T-cell (primary cell): ENCODE measurements at places on chromosomes 12 and 14.

- no peak for DNase-seq
Observed at GRCh38 chr12:30345744-30346471, 349.8 kb downstream of the IPO8 start.

GRCh38 chr12:3229577-3229976, 152.4 kb downstream of the TSPAN9 start:
- no peak for DNase-seq

- no peak for DNase-seq
Observed at GRCh38 chr12:117046011-117046369, 53.2 kb downstream of the TESC start.

DNA sequence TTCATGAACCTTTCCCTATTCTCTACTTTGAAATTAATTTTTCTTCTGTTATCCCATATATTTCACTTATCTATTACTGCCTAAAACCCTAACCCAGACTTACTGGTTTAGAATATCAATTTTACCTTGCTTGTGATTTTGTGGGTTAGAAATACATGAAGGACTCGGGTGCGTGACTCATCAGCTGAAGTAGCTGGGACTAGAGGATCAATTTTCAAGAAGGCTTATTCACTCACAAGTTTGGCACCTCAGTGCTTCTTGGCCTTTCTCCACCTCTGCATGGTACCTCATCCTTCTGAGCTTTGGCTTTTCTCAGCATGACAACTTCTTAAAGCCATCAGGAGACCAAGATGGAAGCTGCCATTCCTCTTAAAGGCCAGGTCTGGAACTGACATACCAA, 57.8 kb downstream of the TMEM117 start:
- DNase-seq, result no peak

DNA sequence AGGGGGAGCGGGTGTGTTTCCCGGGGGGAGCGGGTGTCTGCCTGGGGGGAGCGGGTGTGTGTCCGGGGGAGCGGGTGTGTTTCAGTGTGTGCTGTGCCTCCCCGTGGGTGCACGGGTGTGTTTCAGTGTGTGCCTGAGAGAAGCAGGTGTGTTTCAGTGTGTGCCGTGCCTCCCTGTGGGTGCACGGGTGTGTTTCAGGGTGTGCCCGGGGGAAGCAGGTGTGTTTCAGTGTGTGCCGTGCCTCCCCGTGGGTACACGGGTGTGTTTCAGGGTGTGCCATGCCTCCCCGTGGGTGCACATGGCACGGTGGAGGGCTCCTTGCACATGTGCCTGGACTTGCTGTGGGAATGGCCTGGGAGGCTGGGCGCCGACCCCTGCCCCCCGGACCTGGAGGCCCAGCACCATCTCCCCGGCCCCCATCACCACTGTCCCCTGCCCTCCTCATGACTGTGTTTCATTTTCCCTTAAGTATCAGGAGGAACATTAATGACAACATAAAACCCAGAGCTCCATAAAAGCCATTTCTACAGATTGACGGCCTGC, 38.7 kb downstream of the FBRSL1 start:
- no peak for DNase-seq

- no peak for DNase-seq
Observed at GRCh38 chr12:7376196-7376595, 67.8 kb downstream of the CD163L1 start.

GRCh38 chr12:1357711-1358110, 236.7 kb downstream of the FBXL14 start:
- no peak for DNase-seq

- DNase-seq, result no peak
Observed at GRCh38 chr14:22303589-22304195, 285.3 kb downstream of the DAD1 start.
